ENCODE measurements at places on chromosomes 3 and 15.

DNA sequence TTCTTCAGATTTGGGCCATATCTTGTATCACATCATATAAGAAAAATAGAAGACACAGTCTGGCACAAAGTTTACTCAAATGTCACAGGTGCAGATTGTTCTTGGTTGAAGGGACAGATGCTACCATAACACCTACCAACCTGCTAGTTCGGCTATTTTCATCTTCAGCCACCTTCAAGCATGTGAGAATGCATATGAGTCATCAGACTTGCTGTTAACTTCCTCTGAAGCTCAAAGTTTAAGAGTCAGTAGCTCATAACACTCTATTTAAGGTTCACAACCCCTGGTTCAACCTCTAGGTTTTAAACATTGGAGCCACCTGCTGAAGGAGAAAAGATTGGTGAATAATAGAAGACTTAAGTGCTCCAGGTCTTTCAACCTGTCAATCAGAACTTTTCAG, 522.8 kb downstream of the NLGN1 start:
- DNase-seq, result no peak

GRCh38 chr3:44682182-44682896, 30.1 kb upstream of the ZNF502 start:
- no peak for DNase-seq

DNA sequence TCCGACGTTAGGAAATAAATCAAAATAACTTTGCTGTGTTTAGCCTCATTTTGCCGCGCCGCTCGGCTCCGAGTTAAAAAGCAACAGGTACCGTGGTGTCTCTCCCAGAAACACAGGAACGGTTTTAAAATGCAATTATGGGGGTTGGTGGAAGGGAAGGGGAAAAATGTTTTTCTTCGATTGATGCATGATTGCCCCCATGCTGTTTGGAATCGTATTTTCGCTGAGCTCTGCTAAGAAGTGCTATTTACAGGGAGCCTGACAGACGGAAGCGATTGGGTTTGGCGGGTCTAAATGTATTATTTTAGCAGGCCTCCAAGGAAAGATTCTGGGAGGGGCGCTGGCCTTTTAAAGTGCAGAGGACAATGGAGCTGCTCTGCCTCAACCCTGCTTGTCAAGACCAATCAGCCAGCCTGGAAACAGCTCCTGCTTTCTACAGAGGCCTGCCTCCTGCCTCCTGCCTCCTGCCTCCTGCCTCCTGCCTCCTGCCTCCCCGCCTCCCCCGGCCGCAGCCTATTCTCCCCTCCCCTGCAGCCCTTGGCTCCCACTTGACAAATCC, 156.7 kb upstream of the TLE3 start:
- no peak for DNase-seq

- DNase-seq, result no peak
These were observed 911.2 kb downstream of the MCTP2 start for GRCh38 chr15:95142531-95142930.

GRCh38 chr3:112860898-112861297, 14.2 kb upstream of the CD200R1L start:
- DNase-seq, result no peak

All from SK-N-MC (cell line).